ENCODE measurements at places on chromosomes 12 and 14. TPM values are rescaled to one million over a fixed set of nuclear protein-coding genes. Genes with fewer than 3 reads are reported as not detected.

The PRH2 gene
- 1.0 TPM for total RNA-seq

GRCh38 chr12:3034067-3034750 is 43.0 kb upstream of the TSPAN9 start:
- DNase-seq, result no peak

DNA sequence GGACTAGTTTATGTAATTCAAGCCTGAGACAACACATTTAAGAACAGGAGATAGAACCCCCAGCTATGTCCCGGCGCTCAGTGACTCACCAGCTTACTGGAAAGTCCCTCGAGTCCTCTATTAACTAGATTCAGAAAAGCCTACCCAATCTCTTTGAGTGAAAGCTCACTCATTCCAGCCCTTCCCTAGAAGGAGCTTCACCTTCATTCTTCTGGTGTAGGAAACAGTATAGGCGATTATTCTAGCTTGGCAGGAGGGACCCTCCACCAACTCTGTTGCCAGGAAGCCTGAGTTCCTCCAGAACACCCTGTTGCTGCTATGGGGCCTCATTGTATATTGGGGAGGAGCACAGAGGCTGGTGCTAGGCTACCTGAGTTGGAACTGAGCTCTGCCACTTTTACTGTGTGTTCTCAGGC is 57.2 kb upstream of the AEBP2 start:
- no peak for DNase-seq

- no peak for DNase-seq
Observed at GRCh38 chr12:131783915-131784541, 44.2 kb upstream of the MMP17 start.

DNA sequence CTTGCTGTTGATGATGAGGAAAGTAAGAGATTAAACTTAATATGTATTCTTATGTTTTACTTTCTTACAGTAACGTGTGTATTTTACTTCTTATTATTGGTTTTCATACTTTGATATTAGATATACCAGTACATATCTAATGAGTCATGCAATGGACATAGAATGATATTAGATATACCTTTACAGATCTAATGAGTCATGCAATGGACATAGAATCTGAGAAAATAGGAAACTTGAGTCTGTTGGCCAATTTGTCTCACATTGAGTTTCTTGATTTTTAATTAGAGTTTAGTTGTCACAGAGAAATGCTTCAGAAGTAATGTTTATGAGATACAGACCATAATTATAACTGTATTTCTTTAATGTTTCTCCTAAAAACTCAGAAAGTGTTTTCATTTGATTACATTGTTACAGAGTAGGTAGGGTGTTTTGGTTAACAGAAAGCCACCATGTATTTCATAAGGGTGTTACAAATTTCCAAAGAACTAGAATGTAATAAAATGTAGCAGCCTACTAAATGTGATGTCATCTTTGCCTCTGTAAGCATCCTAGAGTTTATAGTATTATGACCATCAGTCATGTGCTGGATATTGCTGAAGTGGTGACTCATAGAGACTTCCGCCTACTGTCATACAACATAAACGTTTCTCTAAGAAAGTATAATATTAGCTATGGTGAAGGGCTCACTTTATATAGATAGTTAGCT is 3.0 kb downstream of the GAS2L3 start:
- DNase-seq, result no peak

Measured in natural killer cell (primary cell).